Cerebellar cortex (tissue), 1 donor: ENCODE measurements at places on chromosomes 12 and 14.

GRCh38 chr14:32200368-32201192 lies 1.3 kb upstream of the RNU6-7 start:
- DNase-seq: no peak

DNA sequence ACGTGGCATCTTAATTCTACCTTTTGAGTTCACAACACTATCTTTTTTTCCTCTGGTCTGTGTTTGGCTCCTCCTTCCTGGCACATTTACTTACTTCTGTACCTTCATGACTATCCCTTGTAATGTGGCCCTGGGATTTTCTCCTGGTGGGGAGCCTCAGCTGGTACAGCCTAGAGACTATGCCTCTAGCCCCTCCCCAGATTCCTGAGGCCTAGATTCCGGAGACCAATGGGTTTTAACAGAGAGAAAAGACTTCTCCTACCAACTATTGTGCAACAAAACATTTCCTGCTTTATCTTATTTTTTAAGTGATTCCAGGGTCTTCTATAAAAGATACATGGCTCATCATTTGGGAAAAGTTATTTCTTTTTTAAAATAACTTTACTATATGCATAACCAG lies 216.2 kb upstream of the KRR1 start:
- DNase-seq: no peak

GRCh38 chr12:91007531-91008290 lies 2.9 kb upstream of the EPYC start:
- DNase-seq: no peak

DNA sequence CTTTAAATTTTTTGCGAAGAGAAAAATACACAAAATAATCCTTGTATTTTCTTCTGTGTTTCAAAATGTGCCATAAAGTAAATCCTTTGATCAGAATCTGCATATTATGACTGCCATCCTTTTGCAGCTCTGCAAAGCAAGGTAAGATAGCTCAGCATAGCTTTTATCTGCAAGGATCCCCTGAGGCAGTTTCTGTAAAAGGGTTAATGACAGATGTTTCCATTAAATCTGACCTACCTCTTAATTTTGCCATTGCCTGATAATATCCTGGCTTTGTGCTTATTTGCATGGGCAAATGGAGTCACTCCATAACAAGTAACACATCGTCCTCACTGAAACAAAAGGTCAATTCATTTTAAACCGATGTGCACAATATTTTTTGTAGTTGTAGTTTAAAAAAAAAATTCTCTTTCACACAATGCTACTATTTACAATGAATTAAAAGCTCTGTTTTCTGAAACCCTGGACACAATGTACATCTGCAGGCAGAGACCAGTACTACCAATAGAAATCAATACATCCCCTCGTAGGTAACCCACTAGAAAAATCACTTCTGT lies 108.5 kb upstream of the SOX5 start:
- DNase-seq: no peak
